ENCODE measurements at places on chromosomes 2 and 18.

DNA sequence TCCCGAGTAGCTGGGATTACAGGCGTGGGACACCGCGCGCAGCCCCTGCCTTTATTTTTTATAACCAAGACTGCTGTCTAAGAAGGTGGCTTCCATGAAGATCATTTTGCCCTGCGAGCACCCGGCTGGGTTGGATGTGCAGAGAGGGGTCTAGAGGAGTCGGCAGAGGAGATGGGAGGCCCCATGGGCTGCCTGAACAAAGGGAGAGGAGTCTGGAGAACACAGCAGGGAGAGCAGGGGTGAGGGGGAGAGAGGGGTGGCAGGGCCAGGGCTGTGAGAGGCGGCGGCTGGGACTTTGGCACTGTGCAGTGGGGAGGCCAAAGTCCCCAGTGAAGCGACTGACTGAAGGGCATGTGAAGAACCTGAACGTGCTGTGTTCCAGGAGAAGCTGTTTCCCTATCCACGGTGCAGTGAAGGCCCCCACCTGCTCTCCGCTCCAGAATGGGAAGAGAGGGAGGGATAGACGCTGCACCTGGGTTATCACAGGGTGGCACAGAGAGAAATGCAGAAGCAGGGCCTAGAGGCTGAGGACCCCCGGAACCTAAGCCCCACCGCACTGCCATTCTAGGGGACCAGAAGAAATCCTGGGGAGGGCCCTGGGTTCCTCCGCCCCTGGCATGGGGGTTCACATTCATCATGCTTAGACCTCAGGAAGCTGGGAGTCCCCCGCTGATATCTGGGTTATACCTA is 24.8 kb upstream of the FOSL2 start:
- no peak for DNase-seq

DNA sequence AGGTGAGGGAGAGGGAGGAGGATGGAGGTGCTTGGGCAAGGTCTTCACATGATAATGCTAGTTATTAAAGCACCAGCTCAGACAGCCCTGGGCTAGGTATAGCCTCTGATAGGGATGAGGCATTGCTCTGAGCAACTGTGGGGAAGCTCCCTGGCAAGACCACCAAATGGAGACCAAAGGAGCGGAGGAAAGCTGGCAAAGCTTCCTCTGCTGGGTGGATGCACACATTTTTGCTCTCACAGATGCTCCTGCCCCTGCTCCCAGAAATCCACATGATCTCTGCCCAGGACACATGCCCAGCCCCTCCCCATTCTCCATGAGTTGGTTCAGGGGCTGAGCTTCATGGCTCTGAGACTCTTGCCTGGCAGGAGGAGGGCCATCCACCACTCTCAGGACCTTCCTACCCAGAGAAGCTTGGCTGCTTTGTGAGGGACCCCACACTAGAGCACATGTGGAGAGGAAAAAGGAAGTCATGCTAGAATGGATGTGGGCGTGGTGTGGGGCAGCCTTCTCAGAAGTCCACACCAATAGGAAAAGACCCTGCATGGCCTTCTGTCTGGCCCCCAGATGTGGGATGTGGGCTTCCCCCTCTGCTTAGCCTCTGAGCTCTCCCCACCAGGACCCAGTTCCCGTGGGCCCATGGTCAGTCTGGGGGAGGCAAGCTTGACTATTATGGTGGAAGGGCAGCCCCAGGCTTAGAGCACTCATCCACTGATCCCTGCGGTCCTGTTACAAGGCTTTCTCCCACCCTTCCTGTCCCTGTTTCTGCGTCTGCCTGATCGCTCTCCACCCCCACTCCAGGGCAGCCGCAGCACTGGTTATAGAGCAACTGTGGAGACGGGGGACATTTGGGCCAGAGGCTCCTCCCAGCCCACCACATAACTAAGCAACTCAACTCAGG is 10.5 kb upstream of the CYP26B1 start:
- no peak for DNase-seq

- DNase-seq: no peak
Measured at GRCh38 chr2:47016172-47016913, 100.7 kb upstream of the MCFD2 start.

- no peak for DNase-seq
Measured at GRCh38 chr2:42834161-42834560, 41.8 kb upstream of the HAAO start.

DNA sequence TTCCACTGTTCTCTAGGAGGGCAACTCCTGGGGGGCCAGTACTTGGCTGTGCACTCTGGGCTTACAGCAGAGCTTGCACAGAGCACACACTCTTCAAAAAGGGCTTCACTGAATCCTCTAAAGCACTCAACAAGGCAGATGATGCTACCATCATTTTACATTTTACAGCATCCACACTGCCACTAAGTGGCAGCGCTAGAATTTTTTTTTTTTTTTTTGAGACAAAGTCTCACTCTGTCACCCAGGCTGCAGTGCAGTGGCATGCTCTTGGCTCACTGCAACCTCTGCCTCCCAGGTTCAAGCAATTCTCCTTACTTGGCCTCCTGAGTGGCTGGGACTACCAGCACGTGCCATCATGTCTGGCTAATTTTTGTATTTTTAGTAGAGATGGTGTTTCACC is 8.6 kb downstream of the AMMECR1L start:
- DNase-seq: no peak

- no peak for DNase-seq
Measured at GRCh38 chr18:76967721-76968472, 145.5 kb downstream of the ZNF236 start.

DNA sequence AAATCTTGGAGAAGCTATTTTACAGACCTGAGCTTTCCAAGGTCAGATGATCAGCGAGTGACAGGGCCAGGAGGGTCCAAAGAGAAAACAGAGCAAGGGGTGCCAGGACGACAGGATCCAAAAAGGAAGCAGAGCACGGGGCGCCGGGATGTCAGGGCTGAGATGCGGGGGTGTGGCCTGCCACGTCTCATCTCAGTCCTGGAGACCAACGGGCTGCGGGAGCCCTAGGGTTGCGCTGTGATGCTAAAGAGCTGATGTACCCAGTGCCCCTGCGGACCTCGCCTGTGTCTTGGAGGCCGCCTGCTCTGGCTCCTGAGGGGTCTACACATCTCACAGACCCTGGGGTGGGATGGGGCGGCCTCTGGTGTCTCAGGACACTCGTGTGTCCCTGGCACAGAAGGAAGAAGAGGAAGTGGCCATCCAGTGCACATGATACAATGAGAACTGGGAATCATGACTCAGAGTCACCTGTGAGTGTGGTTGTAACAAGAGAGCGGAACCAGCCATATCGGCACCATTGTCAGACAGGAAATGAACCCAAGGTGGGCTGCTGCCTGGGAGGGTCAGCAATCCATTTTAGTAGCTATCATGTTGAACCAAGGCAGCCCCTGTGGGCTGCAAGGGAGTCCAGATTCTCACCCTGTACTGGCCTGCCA is 97.8 kb downstream of the MYT1L start:
- no peak for DNase-seq

DNA sequence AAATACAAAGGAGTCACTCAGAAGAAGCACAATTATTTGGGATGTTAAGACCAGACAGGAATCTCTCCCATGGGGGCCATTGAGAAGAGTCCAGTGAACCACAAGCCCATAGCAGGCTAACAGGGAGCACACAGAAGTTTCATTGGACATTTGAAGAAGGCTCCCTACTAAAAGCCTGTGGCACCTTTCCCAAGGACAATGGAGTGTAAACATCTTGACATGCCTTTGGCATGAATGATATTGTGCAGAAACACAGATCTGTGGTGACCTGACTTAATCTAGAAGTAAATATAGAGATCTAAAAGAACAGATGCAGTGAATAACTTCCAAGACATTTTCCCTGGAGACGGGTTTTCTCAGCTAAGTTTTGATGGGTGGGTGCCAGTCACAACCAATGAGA is 221.5 kb downstream of the EPHA4 start:
- DNase-seq: no peak

DNA sequence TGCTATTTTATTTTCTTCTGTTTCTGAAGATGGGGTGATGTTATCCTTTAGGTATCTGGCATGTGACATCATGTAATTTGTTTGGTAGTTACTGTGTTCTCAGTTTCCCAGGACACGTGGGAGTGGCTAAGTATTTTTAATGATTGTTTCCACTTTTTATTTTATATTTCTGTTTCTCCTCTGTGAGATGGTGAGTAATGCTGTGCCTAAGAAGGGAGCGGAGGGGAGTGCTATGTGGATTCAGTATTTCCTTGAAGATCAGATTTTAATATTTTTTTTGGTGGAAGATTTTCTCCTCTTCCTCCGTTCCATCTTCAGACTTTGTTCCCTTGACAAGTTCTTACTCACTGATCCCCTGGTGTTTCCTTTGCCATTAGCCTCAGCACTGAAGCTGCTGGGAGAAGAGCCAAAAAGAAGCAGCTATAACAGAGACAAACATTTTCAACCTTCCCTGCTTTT is 180.0 kb upstream of the MMADHC start:
- DNase-seq: no peak

- no peak for DNase-seq
Measured at GRCh38 chr18:74137920-74138538, 9.6 kb downstream of the FBXO15 start.

DNA sequence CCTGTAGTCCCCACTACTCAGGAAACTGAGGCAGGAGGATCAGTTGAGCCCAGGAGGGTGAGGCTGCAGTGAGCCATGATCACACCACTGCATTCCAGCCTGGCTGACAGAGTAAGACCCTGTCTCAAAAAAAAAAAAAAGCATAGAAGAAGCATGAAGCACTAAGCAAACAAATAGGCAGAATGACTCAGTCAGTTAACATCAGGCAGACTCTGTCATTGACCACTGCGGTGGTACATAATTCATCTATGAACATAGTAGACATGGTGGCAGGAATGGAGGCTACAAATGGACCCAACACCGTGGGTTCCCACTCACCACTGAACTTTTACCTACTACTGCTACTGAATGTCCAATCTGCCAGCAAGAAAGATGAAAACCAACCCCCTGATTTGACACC is 7.6 kb upstream of the ASXL2 start:
- no peak for DNase-seq

- DNase-seq: no peak
Measured at GRCh38 chr2:64889803-64890202, 99.4 kb upstream of the SLC1A4 start.

- DNase-seq: no peak
Measured at GRCh38 chr2:11309706-11310105, 34.7 kb downstream of the ROCK2 start.

- no peak for DNase-seq
Measured at GRCh38 chr2:34401186-34401585, 802.1 kb upstream of the FAM98A start.

- no peak for DNase-seq
Measured at GRCh38 chr2:230124757-230125431, 56.2 kb upstream of the SLC16A14 start.

DNA sequence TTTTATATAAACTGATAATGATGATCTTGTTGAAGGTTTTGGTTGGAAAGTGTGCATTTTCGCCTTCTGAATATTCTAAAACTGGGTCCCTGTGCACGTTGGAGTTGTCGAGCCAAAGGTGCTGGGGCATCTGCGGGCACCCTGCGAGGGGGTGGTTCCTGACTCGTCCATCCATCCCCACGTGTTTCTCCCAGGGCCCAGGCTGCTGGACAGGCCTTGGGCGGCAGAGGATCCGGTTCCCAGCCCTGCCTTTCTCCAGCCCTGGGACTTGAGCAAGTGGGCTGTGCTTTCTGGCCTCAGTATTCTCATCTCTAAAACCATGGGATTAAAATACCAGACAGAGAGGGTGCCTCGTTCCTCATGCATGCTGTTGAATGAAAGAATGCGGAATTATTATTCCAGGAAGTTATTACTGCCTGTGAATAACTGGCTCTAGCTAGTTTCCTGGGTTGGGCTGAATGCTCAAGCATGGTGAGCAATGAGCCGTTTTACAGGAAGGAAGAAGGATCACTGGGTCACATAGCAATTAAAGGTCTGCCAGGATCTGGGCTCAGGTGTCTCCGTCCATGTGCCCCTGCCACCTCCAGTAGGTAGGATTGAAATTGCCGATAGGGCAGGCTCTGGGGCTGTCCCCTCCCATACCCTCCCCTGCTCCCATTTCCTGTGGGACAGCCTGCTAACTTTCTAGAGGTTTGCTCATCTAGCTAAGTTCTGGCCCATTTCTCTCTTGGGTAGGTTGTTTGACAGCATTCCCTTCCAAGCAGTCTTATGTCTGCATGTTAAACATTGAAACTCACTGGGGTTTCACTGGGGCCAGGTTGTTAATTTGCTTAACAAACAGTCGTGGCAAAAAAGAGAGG is 77.2 kb upstream of the HS6ST1 start:
- DNase-seq: no peak

DNA sequence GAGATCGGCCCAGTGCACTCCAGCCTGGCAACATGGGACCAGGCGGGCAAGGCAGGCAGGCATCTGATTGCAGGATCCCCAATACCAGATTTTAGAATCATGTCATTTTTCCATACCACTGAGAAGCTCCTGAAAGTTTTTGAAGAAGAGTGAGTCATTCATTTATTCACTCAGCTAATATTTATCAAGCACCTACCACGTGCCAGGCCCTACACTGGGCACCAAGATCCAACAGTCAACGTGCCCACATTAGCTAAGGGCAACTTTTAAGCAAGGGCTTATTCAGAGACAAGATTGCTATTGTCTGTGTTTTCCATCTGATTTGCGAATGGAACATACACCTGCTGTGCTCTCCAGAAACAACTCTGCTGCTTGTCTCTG is 126.8 kb upstream of the LGALSL start:
- DNase-seq: peak; percentile 21

DNA sequence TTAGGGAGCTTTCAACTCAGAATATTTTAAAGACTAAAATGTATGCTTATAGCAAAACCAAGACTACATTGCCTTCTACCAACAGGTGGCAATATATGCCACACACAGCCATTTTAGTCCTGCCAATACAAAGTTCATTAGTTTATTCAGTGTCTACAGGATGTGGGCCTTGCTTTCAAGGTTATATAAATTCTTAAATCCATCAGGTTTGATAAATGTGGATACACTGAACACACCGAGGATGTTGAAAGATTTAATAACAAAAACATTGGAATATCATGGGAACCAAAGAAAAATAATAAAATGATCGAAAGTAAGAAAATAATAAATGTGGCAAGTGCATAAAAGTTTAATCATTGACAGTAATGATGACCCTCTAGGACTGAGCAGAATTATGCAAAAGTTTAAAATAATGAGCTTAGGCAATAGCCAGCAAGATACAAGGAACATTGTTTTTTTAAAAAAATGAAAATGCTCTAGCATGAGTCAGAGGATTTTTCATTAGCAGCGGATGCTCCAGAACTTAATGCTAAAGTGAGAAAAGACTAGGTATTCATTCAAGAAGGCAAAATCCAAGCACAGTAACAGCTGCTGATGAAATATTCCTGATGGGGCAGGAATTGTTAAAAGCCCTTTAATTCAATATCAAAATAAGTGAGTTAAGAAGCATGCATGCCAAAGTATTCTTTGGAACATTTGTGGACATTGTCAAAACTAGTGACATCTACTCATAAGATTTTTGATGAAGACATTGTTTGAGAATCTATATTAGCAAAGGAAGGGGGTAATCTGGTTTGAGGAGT is 14.2 kb downstream of the SCN9A start:
- peak; percentile 21 for DNase-seq

DNA sequence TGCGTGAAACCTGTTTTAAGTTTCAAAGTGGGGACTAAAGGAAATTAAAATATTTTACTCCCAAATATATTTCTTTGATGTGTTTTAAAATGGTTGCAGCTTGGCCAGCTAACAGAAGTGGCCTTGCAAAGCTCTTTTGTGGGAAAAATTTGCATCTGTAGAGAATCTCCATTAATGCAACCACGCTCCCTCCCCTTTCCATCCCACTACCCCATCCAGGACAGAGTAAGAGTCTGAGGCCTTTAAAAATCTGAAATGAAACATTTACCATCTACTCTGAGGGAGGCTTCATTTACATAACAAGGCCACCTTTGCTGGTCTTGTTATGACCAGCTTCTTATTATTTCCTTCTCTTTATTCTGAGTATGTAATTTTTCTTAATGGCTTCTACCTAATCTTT is 63.5 kb downstream of the STAT4 start:
- DNase-seq: no peak
